ENCODE measurements at places on chromosomes 5 and 9.

- DNase-seq: no peak
Measured at GRCh38 chr9:134724202-134724911, 82.8 kb downstream of the COL5A1 start.

DNA sequence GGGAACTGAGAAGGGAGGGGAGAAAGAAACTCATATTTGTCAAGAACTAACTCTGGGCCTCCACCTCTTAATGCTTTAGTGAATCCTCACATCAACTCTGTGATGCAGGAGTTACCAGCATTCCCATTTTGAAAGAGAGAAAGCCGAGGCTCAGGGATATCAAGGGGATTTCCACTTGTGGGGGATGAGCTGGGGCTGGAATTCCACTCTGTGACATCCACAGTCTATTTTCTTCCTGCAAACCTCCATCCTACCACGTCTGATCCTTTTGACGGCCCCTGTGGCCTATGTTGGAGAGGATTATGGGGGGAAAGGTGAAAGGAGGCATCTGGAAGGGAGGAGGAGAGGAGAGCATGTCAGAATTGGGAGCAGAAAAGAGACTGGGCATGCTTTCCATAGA, 9.0 kb downstream of the LCP2 start:
- DNase-seq: no peak

GRCh38 chr5:139246394-139246793, 47.1 kb upstream of the MATR3 start:
- DNase-seq: peak; percentile 69

DNA sequence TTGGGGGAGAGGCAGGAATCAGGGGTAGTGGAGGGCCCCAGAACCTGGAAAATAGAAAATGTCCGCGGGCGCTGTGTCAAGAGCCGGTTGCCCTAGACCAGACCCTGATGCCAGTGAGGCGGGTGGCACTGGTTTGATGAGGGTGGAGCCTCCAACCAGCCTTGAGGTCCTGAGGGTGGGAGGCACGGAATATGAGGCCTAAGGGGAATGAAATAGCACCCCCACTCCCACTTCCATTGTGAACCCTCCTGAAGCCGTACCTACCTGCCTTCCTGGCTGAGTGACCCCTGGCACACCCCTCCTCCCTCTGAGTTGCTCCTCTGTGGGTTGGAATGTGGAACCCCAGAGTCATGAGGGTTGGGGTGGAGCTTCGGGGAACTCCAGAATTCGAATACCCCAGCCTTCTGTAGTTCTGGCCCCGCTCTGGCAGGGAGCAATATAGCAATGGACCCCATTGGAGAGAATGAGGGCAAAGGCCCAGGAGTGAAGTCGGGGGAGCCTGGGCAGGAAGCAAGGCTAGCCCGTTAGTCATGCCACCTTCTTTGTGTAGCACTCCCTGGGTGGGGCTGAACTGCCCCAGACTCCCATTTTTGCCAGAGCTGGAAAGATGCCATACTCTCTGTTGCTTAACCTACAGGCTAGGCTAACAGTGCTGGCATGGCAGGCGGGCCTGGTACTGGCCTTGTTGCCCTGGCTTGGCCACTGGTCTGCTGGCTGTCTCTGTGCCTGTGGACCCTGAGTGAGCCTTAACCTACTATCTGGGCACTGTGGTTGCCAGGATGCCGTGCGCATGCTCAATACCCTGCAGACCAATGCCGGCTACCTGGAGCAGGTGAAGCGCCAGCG, 1.0 kb downstream of the FPGS start:
- DNase-seq: peak; percentile 73

- DNase-seq: peak; percentile 49
Measured at GRCh38 chr9:121285835-121286687, 18.1 kb downstream of the GSN start.

DNA sequence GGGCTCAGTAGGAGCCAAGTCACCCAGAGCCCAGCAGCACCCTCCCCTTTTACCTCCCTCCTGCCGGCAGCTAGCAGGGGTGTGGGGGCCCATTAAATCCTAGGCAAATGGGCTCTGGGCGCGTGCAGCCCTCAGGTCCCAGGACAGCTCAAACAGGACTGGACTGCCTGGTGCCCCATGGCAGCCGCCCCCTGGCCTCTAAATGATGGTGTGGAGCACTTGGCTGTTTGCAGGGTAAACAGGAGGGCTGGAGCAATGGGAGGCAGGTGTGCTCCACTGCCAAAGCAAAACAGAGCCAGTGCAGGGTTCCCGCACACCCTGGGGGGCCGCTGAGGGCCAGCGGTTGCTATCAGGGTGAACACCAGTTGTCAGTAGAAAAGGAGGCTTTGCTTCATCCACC, 55.9 kb upstream of the C5orf58 start:
- DNase-seq: no peak
